Cortex of kidney (tissue), 1 donor: ENCODE measurements at places on chromosomes 5 and 9.

DNA sequence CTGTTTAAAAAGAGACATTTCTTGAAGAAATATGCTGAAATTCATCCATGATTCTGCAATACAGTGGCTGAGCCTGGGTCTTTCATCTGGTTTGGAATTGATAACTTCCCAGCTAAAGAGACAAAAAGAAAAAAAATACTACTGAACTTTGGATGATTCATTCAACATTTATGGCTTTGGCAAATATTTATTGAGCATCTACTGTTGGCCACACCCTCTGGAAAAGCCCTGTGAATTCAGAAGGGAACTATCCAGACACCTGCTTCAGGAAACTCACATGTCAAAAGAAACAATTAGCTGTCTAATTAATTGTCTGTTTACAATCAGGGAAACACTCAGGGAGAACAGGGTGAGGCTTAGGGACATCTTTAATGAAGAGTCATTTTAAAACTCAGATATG is 17.8 kb upstream of the ZNF622 start:
- DNase-seq: no peak

- no peak for DNase-seq
These were observed 33.3 kb downstream of the PALM2AKAP2 start for GRCh38 chr9:109813303-109813702.

DNA sequence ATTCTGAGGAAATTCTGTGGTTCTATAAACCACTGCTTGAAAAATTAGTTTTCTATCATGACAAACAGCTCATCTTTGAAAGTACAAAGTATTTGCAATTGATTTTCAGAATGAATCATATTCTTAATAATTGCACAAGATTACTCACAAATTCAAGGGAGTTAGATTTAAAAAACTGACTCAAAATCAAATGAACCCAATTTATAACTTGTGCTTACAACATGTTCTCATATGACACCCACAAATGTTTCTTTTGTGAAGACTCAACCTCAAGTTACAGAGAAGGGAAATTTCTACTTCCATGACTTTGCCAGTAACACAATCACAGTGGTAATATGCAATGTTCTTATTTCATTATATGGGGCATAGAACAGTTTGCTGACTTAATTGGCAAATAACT is 272.0 kb upstream of the ACTBL2 start:
- no peak for DNase-seq

GRCh38 chr5:139513852-139514485 is 31.4 kb upstream of the STING1 start:
- no peak for DNase-seq

GRCh38 chr5:159010661-159011442 is 88.9 kb downstream of the EBF1 start:
- DNase-seq: no peak
